CD4-positive, alpha-beta T cell treated with Interleukin-15 for 4 hours (primary cell): ENCODE measurements at places on chromosomes 5 and 9.

- no peak for DNase-seq
Observed at GRCh38 chr5:172373680-172374079, 80.6 kb downstream of the SH3PXD2B start.

DNA sequence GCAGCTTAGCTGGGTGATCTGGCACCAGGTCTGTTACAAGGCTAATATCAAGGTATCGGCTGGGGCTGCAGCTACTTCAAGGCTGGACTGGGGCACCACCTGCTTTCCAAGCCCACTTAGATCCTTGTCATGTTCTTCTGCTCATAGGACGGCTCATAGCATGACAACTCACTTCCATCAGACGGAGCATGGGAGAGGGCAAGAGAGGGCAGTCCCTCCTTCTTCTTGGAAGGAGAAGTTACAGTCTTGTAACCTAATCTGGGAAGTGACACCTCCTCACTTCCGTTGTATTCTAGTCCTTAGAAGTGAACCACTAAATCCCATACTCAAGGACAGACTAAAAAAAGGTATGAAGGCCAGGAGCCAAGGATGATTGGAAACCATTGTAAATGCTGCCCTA lies 258.2 kb downstream of the MAST4 start:
- no peak for DNase-seq

GRCh38 chr5:124996764-124997077 lies 250.3 kb upstream of the ZNF608 start:
- DNase-seq = no peak

GRCh38 chr9:17031546-17031945 lies 103.3 kb upstream of the CNTLN start:
- DNase-seq = no peak

DNA sequence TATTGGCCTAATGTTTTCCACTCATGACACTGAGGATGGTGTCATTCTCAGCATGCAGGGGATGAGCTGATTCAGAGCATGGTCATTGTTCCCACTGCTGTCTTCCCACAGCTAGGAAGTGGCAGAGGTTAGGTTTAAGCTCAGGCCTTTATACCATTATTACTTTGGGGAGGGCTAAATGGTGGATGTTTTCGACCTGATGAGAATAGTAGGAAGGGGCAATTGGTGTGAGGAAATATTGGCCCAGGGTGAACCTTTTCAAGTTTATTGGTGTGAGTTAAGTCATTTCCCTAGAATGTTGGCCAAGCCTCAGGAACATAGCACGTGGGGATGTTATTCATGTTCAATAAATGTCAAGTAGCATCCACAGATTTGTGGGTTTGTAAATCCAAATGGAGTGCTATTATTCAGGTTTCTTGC lies 59.6 kb downstream of the ARHGAP26 start:
- DNase-seq = no peak

- no peak for DNase-seq
Observed at GRCh38 chr5:143309661-143310431, 93.6 kb downstream of the NR3C1 start.

DNA sequence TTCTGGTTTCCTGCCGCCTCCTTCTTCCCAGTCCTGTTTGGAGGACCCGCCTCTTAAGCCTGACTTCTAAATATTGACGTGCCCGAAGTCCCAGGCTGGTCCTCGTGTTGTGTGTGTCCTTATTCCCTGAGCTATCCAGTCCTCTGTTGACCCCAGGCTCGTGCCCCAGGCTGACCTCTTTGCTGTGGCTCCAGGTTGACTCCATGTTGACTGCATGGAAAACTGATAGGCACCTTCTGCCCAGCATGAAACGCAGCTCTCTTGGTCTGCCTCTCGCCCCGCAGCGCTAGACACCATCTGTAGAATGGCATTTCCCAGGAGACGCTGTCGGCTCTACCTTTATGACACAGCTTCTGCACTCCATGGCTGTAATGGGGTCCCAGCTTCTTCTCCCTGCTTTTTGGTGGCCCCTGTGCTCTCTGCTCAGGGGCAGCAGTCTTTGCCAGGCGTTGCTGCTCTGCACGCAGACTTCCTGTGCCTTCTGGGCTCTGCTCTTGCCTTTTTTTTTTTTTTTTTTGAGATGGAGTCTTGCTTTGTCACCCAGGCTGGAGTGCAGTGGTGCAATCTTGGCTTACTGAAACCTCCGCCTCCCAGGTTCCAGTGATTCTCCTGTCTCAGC lies 28.4 kb downstream of the EHMT1 start:
- DNase-seq = no peak

DNA sequence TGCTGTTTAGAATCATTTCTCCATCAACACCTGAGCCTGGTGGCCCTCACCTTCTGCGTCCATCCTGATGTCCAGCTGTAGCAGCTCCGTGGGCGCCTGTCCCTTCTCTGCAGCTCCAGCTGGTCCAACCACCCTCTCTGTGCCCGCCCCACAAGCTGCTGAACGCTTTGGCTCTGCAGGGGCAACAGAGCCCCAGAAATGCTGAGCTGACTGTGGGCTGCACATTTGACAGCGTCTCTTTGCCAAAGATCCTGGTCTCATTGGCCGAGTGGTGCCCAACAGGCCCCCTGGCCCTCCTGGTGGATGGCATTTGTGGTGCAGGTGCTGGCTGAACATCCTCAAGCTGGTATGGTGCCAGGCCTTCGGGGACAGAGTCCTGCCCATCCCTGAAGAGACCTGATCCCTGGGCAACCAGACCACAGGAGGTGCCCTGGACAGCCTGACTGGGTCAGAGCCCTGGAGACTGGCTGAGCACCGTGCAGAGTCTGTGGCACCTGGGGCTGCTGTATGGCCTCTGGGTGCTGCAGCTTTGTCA lies 25.3 kb upstream of the CEP72 start:
- no peak for DNase-seq

DNA sequence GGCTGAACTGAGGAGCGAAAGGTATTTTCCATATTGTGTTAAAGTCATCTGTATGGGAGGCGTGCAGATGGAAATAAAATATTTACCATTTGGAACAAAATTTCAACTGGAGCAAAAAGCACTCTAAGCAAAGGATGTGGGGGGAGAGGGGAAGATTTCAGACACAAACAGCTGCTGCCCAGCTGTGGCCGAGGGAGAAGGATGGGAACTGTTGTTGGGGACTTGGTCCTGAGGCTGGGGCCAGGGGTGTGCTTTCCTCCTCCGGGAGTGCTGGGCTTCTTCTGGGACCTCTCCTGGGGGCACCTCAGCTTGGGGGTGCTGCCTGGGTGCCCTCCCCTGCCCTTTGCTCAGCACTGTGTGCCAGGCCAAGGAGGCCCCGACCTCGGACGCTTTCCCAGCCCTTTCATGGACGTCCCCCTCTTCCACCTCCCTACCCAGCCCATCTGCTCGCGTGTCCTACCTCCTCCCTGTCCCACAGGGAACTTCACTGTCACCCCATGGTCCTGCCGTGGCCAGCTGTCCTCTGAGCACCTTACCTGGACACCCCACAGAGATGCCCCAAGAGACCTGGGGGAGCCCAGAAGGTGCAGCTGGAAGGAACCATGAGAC lies 101.9 kb upstream of the COL5A1 start:
- no peak for DNase-seq

GRCh38 chr9:124799274-124800006 lies 22.5 kb downstream of the OLFML2A start:
- DNase-seq = no peak

- DNase-seq = no peak
Observed at GRCh38 chr5:115813719-115814118, 2.7 kb downstream of the CDO1 start.

- no peak for DNase-seq
Observed at GRCh38 chr5:58998544-58998943, 415.7 kb downstream of the RAB3C start.

DNA sequence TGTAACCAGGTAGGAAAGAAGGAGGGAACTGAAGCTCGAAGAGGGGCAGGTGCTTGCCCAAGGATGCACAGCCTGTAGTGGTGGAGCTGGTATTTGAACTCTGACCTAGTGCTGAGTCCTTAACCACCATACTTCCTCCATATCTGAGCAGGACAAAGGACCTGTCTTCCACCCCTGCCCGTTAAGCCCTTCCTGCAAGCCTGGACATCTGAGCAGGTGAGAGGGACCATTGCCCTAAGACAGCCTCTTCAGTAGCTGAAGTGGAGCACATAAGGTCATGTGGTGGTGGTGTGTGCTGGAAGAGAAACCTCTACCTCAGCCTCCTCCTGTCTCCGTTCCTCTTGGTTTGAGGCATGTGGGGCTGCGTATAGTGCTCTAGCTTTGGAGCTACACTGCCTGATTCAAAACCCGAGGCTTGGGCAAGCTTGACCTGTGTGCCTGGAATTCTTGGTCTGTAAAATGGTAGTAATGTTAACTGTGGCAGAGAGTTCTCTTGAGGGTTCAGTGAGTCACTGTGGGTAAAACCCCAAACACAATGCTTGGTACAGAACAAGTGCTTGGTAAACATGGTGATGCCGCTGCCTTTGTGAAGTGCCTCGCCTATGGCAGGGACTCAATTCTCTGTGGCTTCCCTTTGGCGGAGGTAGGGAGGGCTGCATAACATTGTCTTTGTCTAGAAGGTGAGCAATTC lies 7.4 kb downstream of the GALNT10 start:
- DNase-seq = peak; percentile 82

GRCh38 chr9:93058355-93059010 lies at the start of gene SUSD3:
Gene SUSD3, plus strand, starts transcription at chr9:93058701. Its CDS starts 42 bp downstream, at chr9:93058743.
- peak; percentile 63 for DNase-seq

DNA sequence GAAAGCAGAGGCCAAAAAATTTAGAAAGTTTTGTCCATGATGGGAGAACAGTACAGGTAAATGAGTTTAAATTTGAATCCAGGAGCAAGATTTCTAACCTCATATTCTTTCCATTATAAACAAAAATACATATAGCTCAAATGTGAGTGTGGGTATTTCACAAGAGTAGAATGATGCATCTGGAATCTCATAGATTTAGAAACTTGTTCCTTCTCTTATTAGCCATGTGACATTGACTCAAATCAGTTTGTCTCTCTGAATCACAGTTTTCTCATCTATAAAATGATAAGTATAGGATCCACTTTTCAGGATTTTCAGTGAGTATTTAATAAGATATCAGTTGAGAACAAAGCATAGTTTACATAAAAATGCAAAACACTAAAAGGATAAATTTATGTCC lies 436.3 kb upstream of the PAPPA start:
- DNase-seq = no peak

DNA sequence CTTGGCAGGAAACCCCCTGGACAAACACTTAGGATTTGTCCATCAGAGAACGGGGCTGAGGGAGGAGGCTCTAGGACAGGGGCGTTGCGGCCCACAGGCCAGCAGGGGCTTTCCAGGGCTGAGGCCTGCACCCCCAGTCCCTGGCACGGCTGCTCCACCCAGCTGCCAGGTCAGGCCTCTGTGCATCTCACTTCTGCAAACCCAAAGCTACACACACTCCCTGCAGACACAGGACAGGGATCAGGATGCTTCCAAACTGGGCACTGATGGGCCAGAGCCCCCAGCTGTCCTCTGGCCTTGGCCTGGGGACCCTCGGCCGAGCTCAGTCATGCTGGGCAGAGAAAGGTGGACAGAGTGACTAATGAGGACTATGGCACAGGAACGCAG lies 106.2 kb upstream of the SARDH start:
- no peak for DNase-seq

DNA sequence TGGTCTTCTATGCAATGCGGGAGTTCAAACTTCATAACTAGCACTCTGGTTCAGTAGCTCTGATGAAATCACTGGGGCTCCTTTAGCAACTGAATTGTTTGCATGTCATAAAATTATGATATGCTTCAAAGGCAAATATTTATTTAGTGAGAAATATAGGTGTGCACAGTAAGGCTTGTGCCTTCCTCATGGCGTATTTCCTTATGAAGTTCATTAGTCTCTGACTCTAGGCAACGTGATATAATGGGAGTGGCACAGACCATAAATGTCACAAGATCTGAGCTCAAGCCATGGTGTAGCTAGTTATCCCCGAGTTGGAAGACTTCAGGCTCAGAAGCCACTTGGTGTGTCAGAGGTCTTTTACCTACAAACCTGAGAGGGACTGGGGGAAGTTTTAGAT lies 35.5 kb downstream of the PIP5K1B start:
- DNase-seq = no peak

DNA sequence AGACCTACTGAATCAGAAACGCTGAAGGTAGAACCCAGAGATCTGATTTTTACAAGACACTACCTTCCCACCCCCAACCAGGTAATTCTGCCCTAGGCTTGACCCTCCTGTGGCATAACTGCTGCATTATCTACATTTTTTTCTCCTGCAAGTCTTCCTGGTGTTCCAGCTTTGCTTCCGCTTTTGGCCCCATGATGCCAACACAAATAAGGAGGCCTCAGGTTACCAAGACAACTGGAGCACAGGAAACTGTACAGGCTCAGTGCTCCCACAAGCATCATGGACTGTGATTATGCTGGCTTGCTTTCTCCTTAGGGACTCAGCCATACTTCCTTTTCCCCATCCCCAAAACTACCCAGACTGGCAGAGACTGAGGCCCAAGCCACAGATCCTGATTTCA lies 6.6 kb upstream of the MSMP start:
- DNase-seq = no peak

- peak; percentile 9 for DNase-seq
Observed at GRCh38 chr5:155768332-155768731, 558.6 kb upstream of the SGCD start.

DNA sequence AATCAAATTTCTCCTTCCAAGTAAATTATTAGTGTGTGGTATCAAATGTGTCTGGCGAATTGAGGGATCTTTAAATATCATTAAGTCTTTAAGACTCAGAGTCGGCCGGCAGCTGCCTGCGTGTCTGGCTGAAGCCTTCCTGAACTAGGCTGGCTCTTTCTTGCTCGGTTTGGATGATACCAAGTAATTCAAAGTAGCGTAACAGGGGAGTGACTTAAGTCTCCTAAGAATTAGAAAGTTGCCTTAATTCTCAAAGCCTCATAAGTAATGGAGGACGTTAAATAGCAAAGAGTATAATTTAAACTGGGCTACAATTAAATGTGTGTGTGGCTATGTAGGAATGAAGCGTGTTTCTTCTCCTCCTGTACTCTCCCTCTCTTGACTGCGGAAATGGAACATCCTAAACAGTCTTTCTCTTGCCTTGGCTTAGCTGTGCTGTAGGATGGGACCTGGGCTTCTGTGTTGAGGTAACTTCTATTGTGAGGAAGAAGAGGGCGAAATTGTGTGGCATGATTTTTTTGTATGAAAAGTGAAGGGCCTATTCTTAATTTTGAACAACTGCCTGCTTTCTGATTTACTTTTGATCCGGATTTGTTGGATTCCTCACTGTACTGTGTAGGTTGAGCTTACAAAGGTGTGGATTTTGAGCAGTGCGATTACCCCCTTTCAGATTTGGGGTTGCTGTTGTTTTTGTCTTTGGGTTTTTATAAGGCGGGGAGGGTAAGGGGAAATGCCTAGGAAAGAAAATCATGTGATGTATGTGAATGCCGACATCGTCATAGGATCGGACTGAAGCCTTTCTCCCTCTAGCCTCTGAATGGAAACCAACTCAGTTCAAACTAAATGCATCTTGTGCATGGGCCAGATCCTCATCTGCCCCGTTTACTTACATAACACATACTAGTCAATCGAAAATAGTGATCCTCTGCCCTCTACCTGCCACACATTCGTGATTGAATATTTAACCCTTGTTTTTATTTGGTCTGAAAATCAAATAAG lies 29.9 kb downstream of the CPEB4 start:
- peak; percentile 73 for DNase-seq

GRCh38 chr9:14148501-14149103 lies 165.3 kb downstream of the NFIB start:
- no peak for DNase-seq
